ENCODE measurements at places on chromosomes 7 and 10.

DNA sequence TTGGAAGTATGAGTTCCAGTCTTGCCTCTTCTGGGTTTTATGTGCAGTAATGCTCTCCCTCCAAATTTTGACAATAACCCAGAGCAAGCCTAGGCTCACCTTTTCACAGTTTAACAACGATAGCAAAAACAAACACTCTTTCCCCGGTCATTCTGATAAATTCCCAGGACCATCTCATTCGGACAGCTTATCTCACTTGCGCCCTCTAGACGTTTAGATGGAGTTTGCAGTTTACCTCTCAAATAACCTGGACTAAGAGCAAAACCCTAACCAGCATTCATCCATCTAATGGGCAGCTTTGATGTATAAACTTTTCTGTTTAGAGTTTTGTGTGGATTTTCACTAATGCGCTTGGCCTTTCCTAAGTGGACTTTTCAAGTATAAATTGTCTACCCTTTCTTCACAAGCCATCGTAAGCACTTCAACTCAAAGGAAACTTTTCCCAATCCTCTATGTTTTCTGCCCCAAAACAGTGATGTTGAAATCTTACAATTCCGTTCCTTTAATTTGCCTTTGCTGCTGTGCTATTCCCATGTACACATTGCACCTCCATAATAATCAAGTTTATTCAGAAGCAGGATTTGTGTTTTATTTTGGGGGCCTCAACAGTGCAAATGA lies 114.9 kb downstream of the HDAC9 start:
- no peak for DNase-seq

DNA sequence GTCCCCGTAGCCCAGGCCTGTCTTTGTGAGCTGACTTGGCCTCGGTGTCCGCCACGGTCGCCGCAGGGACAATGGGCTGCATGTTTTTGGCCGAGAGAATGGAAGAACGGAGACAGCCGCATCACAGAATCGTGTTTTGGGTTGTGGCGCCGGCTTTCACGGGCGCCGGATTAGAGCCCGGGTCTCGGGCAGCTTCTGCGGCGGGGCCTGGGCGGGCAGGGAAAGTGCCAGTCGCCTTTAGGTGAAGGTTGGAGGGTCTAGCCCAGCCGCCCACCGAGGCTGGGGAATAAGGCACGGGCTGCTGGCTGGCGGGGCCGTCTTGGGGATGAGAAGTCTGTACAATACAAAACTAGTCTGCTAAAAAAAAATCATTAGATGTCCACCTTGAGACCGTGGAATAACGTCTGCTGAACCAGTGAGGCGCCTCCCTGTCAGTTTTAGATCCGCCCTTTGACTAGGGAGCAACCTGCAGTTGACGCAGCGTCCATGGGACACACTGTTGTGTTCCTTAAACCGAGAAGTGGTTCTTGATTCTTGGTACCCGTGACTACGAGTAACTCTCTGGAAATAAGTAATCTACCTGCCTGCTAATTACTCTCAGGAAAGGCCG lies 577 bp downstream of the DNAJB9 start:
- DNase-seq = peak; percentile 9

- DNase-seq = no peak
Observed at GRCh38 chr7:102264367-102264891, 22.2 kb upstream of the SH2B2 start.

DNA sequence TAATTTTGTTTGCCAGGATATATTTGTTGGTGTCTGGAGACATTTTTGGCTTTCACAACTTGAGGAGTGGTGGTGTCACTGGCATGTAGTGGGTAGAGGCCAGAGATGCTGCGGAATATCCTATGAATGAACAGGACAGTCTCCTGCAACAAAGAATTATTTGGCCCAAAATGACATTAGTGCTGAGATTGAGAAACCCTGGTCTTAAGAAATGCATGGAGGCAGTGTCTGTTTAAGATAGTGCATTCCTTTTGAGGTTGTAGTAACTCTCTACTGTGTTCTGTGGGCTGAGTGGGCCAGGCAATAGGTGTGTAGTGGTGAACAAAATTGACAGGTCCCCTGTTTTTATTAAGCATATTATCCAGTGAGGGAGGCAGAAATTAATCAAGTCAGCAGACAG lies 165.5 kb downstream of the CDK14 start:
- DNase-seq = no peak

DNA sequence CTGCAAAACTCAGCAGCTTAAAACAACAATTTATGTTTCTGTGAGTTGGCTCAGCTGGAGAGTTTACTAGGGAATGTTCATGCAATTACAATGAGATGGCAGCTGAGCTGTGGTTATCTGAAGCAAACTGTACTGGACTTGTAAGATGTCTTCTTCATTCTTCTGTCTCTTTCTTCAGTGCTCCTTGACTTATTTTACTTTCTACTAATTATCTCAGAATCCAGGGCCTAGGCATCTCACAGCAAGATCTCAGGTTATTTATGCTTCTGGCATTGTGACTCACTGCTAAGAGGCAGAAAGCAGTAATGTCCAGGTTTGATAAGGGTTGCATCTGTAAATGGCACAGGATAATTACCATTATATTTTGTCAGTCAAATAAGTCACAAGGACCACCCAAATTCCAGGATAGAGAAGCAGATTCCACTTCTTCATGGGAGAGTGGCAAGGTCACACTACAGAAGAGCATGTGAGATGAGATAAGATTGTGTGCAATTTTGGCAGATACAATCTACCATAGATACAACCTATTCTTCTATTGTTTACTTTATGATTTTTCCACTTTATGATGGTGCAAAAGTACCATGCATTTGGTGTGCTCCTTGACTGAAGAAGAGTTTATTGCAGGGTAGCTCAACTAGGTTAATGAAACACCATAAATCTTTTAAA lies 16.8 kb downstream of the VIM start:
- DNase-seq = no peak

- DNase-seq = no peak
Observed at GRCh38 chr7:132499065-132499464, 77.2 kb downstream of the PLXNA4 start.

DNA sequence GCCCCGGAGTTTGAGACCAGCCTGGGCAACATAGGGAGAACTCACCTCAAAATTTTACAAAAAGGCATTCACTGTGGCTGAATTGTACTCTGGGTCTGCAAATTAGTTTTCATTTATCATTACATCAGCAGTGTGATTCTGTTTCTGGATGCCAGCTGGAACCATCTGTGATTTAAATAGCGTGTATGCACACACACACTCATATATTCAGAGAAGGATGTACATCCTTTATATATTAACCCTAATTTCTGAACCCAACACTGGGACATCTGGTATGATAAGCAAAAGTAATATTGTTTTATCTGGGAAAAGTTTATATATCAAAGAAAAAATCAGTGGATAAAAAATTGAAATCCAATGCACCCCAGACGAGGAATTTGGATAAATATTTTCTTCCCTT lies 33.8 kb upstream of the LYZL1 start:
- no peak for DNase-seq

DNA sequence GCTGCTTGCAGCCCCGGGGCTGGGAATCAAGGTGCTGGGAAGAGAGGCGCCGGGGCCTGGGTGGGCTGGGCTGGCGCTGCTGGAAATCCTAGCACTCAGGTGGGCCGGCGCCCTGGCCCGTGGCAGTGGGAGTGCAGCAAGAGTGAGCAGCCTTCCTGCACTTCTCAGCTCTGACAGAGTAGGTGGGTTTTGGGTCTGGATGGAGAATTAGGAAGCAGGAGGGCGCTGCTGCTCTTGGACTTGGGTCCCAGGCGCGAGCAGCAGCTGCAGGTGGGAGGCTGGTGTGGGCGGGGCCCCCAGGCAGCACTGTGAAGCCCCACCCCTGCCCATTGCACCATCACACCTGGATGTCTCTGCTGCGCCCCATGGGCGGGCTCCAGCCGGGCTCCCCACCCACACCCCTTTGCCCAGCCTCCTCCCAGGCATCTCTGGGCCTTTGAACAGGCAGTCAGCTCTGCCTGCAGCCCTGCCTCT lies 6.0 kb downstream of the BRI3 start:
- DNase-seq = no peak

DNA sequence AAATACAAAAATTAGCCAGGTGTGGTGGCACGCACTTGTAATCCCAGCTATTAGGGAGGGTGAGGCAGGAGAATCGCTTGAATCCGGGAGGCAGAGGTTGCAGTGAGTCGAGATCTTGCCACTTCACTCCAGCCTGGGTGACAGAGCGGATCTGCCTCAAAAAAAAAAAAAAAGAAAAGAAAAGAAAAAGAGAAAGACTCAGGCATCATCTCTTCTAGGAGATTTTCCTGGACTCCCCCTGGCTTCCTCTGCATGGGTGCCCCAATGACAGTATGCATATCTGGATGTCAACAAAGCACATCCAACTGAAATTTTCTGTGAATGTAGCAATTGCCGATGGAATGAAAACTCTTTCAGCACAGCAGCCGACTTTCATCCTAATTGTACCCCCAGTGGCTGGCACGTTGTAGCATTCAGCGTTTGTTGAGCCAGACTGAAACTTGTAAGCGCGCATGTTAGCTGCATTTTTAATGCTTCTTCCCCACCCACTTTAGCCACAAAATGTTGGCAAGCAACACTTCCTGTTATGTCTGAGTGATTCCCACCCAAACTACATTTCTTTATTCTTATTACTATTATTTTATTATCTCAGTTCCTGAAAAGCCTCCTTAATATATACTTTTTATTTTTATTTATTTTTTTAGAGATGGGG lies 70.2 kb downstream of the PRTFDC1 start:
- no peak for DNase-seq

GRCh38 chr10:43162604-43163003 lies 24.4 kb downstream of the CSGALNACT2 start:
- DNase-seq = no peak

GRCh38 chr10:98953251-98953650 lies 282.4 kb downstream of the HPSE2 start:
- DNase-seq = no peak

- no peak for DNase-seq
Observed at GRCh38 chr10:36578306-36578705, 547.1 kb upstream of the ANKRD30A start.

- no peak for DNase-seq
Observed at GRCh38 chr10:58697691-58698090, 185.0 kb downstream of the BICC1 start.

- no peak for DNase-seq
Observed at GRCh38 chr10:103397191-103397825, 882 bp downstream of the PDCD11 start.

DNA sequence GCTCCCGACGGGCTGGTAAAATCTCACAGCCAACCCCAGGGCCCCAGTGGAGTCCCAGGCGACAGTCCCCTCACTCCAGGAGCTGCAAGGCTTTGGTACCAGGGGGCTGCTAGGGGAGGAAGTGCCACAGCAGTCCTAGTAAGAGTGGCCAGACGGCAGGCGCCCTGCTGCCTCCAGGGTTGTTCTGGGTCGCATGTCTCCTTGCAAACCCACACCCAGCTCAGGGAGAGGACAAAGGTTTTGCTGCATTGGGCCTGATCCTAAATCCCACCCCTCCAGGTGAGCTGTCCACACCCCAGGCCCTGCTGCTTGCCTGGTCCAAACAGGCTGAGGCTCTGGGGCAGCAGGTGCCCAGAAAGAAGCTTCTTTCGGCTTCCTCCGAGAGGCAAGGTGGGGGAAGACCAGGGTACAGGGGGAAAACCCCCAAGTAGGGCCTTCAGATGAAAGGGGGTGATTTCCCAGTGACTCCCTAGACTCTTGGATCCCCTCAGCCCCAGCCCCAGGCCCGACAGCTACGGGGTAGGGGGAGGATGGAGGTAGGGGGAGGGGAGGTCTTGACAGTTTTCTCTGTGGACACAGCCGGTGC lies 4.2 kb upstream of the KCP start:
- DNase-seq = no peak

DNA sequence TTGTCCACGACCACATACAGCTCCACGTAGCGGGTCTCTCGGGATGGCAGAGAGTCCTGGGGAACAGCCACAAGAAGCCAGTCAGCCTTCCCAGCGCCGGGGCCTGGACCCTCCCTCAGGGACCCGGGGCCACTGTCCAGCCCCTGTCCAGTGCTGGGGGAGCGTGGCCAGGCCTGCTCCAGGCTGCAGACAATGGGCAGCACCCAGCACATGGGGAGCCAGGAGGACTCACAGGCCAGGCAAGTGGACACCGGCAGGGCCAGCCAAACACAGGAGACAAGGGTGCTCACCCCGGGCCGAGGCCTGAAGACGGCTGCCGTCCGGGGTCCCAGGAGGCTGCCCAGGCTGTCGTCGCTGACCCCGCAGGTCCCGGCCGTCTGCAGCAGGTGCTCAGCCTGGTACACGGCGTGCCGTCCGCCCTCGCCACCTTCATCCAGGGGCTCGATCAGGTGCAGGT lies 3.7 kb downstream of the ADAM8 start:
- no peak for DNase-seq

GRCh38 chr10:63718006-63718405 lies 196.8 kb downstream of the REEP3 start:
- no peak for DNase-seq

GRCh38 chr7:88042157-88042556 lies 108.1 kb downstream of the ADAM22 start:
- no peak for DNase-seq

GRCh38 chr7:93175219-93175618 lies 27.0 kb upstream of the SAMD9L start:
- DNase-seq = no peak

DNA sequence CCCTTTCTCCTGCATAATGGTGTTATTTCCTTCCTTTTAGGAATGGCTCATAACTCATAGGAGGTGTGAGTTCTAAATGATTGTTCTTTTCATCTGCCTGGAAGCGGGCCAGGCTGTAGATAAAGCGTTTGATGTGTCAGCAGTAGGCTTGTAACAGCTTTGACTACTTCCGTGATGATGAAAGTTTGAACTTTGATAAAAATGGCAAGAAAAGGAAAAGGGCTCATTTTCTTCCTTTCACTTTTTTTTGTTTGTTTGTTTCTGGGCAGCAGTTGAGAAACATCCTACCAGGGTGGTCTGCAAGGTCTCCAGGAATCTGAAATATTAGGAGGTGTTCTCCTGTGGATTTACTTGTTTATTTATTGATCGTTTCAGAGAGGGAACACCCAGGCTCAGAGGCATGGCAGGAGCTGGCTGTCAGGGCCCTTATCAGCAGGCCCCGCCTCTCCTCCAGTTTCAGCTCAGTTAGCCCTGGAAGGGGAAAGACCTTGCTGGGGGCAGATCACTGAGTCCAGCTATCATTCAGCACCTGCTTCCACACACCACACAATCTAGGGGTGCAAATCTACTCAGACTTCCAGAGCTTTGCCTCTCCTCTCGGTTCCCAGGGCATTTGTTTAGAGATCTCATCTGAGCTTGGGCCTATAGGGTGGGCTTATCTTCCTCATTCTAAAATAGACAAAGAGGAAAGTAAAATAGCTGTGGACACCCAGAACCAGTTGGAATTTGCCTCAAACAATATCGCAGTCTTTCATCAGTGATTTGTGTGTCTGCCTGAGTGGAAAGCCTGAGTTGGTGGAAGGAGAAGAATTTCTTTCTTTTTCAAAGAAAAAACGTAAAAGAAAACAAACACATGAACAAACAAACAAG lies 130.9 kb downstream of the BMPER start:
- no peak for DNase-seq

DNA sequence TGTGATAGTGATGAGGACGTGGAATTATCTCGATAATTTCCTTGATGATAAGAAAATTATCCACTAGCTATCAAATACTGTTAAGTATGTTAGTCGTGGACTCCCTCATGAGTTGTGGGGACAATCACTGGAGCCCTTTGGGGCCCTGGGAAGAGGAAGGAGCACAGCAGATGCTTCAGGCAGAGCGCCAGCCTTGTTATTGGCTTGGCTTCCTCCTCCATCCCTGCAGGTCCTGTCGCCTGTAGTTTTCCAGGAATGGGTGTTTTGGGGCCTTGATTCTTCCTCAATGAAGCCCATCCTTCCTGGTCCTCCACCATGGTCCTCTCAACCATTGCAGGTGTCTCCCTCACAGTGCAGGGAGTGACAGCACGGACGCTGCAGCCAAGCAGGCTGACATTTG lies 32.5 kb upstream of the ZNF32 start:
- no peak for DNase-seq

GRCh38 chr10:11437391-11438142 lies 173.9 kb downstream of the USP6NL start:
- no peak for DNase-seq

All from activated gamma-delta T cell treated with anti-CD3 and anti-CD28 coated beads, Interleukin-2, amount 50 U/mL, for 16 hours (primary cell).